ENCODE measurements at places on chromosomes 2 and 18.

- DNase-seq = no peak
Observed at GRCh38 chr2:34652636-34653035, 1053.5 kb upstream of the FAM98A start.

DNA sequence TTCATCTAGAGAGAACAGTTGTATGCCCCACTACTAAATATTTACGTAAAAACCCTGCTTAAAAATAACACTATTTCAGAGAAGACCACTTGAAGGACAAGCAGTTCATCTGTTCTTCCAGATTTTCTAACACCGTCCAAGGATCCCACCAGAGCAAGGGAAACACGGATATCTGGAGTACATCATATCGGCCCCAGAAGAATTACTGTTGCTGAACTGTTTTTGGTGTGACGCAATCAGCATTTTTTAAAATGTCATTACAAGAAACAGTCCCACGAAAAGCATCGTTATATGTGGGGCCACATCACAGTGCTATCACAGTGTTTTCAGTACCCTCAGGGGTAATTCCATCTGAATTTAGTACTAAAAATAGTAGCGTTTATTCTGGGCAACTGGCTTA, 134.5 kb upstream of the PKDCC start:
- no peak for DNase-seq

- no peak for DNase-seq
Observed at GRCh38 chr2:214492152-214492551, 81.3 kb downstream of the VWC2L start.

DNA sequence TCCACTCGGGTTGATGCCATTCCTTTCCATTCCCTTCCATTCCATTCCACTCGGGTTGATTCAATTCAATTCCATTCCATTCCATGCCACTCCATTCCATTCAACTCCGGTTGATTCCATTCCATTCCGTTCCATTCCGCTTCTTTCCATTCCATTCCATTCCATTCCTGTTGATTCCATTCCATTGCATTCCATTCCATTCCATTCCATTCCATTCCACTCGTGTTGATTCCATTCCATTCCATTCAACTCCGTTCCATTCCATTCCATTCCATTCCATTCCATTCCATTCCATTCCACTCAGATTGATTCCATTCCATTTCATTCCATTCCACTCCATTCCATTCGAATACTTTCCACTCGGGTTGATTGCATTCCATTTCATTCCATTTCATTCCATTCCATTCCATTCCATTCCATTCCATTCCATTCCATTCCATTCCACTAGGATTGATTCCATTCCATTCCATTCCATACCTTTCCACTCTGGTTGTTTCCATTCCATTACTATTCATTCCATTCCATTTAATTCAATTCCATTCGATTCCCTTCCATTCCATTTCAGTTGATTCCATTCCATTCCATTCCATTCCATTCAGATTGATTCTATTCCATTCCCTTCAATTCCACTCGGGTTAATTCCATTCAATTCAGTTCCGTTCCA, 1141.8 kb downstream of the RPIA start:
- DNase-seq = no peak

GRCh38 chr2:168652997-168653921, 149.2 kb upstream of the NOSTRIN start:
- no peak for DNase-seq

GRCh38 chr2:68251855-68252399, 405 bp downstream of the PPP3R1 start:
- DNase-seq = peak; percentile 66
